ENCODE measurements at places on chromosomes 1 and 21. TPM values are rescaled to one million over a fixed set of nuclear protein-coding genes. Genes with fewer than 3 reads are reported as not detected.

- no peak for DNase-seq
Measured at GRCh38 chr1:47766832-47767740, 230.1 kb downstream of the TRABD2B start.

DNA sequence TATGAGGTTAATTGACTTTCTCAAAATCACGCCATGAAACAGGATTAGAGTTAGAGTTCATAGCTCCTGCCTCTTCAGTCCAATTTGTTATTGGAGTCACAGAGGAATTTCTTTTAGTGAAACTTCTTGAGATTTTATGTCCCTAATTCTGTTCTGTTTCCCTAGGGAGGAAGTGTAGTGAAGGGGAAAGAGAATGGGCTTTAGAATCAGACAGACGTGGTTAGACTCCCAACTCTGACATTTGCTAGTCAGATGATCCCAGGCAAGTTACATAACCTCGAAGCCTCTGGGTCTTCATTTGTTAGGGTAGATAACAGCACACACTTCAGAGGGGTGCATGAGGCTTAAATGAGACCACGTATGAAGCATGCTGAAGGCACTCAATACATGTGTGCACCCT, 83.9 kb downstream of the ASTN1 start:
- DNase-seq: no peak

DNA sequence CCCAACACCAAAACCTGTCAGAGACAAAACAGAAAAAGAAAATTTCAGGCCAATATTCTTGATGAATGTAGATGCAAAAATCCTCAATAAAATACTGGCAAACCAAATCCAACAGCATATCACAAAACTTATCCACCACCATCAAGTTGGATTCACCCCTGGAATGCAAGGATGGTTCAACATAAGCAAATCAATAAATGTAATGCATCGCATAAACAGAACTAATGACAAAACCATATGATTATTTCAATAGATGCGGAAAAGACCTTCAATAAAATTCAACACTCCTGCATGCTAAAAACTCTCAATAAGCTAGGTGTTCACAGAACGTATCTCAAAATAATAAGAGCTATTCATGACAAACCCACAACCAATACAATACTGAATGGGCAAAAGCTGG, 3.8 kb upstream of the OR2L5 start:
- DNase-seq: no peak

- DNase-seq: peak; percentile 81
Measured at GRCh38 chr1:175129182-175129581, 61.5 kb downstream of the TNN start.

DNA sequence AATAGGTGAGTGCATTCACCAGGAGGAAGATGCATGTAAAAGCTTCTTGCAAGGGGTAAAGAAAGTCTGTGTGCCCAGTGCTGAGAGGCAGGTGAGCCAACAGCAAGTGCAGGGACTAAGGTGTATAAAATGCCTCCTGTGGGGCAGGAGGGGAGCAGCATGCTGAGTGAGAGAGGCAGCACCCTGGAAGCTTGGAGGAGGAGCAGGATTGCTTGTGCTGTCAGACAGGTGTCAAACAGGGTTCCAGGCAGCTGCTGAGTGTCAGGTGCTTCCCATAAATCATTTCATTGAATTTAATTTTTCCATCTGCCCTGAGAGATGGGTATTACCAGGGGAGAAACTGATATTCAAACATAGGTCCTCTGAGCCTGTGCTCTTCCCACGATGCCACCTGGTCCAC, 13.9 kb downstream of the BSND start:
- no peak for DNase-seq

GRCh38 chr1:60916906-60917305, 165.5 kb upstream of the NFIA start:
- DNase-seq: no peak

GRCh38 chr1:16405441-16405840, 31.8 kb downstream of the SPATA21 start:
- DNase-seq: no peak

DNA sequence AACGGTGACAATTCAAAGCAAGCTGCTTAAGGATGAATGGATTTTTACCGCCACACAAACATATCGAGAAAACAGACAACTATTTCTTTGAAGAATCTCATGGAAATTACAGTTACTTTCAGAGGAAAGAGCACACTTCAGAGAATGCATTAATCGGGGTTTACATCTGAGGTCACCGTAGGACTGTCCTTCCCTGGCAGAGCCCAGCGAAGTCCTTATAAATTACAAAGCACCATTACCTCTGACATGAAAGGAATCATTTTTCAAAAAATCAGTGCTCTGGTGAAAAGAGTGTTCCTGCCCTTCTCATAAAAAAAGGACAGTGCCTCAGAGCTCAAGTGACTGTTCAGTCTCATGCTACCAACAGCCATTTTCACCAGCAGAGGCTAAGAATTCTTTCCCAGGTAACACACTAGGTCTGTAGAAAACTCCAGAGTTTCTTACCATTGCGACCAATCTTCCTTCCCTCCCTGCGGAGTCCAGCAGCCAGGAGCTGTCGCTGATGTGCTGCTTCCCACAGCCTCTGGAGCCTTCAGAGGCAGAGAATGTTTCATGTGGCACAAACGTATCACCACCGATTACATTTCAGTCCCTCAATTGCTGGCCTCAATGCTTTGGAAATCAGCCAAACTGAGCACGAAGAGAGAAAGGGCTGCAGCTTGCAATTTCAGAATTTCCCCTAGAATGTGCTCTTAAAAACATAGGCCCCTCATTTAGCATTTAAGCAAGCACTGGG, 75.4 kb downstream of the PLD5 start:
- peak; percentile 60 for DNase-seq

GRCh38 chr21:35476621-35477395, 427.7 kb upstream of the RUNX1 start:
- DNase-seq: no peak

DNA sequence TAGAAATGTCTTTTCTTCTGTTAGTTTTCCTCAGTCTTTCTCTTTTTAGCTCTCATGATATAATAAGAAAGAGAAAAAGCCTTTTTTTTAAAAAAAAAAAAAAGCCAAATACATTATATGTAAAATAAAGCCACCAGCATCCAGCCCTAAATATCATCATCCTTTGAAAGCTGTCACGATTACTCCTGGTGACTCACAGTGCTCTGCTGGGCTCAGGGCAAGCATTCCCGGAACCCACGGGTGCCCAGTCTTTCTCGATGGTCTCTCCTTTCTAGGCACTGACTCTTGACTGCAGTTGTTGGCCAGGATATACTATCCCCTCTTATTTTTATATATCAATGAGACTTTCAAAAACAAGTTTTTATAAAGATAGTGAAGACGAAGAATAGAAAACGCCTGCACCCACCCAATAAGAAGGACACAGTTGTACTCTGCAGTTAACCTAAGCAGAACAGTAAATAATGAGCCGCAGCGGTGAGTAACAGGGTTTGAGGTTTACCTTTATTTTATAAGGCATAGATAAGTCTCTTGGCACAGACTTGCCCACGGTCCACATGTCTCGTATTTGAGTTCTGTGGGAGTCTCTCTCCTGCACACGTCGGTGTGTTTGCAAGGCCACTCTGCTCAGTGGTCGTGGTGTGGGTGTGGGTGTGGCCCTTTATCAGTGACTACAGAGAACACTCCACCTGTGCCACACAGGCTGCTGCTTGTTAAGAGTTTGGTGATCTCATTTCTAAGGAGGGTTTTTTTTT, 15.7 kb upstream of the MX2 start:
- DNase-seq: no peak

- DNase-seq: no peak
Measured at GRCh38 chr1:94122201-94122970, 1.4 kb upstream of the ABCA4 start.

- no peak for DNase-seq
Measured at GRCh38 chr1:98371764-98372163, 289.8 kb upstream of the SNX7 start.

- DNase-seq: no peak
Measured at GRCh38 chr1:210378736-210379135, 50.0 kb downstream of the HHAT start.

DNA sequence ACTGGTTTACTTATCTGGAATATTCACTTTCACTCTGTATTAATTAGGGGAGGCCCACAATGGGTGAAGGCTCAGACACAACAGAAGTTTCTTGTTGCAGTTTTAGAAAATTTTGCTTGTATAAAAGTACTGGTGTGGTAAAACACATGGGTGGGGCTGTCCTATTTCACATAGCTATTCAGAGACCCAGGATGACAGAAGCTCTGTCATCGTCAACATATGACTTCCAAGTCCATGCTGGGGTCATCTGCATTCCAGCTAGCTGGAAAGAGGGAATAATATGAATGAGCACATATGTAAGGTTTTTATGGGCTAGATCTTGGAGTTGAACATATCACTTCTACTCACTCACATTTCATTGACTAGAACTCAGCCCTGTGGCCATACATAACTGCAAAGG, 166.4 kb upstream of the KCTD3 start:
- no peak for DNase-seq

GRCh38 chr1:209723756-209724693, 19.4 kb downstream of the HSD11B1 start:
- DNase-seq: no peak

GRCh38 chr1:180534214-180534613, 24.6 kb upstream of the OVAAL start:
- no peak for DNase-seq

- no peak for DNase-seq
Measured at GRCh38 chr1:9309991-9310390, 17.3 kb downstream of the SPSB1 start.

GRCh38 chr1:244186372-244186771, 135.3 kb downstream of the ZBTB18 start:
- DNase-seq: no peak

- DNase-seq: no peak
Measured at GRCh38 chr1:226625832-226626576, 77.4 kb downstream of the STUM start.

DNA sequence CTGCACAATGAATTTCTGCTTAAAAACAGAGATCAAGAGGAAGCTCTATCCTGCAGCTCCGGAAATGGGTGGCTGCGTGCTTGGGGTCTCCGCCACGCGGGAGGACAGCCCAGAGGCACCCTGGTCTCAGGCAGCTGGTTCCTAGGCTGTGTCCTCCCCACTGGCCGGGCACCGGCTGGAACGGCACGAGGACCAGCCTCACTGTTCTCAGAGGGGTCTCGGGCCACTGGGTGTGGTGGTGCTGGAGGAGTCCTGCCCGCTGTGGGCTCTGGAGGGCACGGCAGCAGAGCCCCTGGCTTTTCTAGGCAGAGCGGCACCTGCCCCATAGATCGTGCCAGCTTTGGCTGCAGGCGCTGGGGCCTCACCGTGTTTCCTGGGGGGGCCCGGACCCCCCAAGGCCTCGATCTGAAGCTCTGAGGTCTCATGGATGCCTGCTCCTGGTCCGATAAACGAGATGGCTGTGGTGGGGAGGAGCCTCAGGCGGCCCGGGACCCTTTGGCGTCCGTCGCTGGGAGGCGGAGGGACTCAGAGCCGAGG, 8.2 kb upstream of the RNF223 start:
- no peak for DNase-seq

GRCh38 chr1:15368888-15369287, 40.8 kb upstream of the EFHD2 start:
- DNase-seq: no peak

DNA sequence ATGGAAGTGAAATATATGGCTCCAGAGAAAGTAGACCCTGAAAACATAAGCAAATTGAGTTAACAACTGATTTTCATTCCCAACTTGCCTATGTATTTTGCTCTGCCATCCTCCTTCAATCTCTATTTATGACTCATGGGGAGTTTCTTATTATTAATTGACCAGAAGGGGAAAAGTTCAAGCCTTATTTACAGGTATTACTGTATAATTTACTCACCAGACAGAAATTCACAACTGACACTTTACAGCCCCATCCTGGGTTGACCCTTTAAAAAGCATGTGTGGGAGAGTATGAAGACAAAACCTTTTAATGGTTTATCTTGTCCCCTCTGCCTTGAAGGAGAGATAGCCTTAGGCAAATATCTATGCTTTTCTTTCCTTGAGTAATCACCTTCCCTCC, 39.8 kb upstream of the C1orf53 start:
- no peak for DNase-seq

GRCh38 chr1:60068393-60069045, 5.1 kb downstream of the C1orf87 start:
- DNase-seq: peak; percentile 66

GRCh38 chr1:41536361-41536802, 51.9 kb upstream of the EDN2 start:
- peak; percentile 28 for DNase-seq

GRCh38 chr1:94674876-94675275, 133.3 kb upstream of the F3 start:
- DNase-seq: no peak

DNA sequence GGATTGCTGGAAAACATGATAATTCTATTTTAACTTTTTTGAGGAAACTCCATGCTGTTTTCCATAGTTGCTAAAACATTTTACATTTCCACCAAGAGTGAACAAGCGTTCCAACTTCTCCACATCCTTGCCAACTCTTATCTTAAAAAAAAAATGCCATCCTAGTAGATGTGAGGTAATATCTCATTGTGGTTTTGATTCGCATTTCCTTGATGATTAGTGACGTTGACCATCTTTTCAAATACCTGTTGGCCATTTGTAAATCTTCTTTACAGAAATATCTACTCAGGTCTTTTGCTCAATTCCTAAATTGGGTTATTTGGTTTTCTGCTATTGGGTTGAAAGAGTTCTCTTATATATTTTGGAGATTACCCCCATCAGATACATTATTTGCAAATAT, 77.4 kb upstream of the CLDN14 start:
- no peak for DNase-seq

GRCh38 chr1:11929849-11930248, 3.6 kb upstream of the KIAA2013 start:
- DNase-seq: peak; percentile 93

DNA sequence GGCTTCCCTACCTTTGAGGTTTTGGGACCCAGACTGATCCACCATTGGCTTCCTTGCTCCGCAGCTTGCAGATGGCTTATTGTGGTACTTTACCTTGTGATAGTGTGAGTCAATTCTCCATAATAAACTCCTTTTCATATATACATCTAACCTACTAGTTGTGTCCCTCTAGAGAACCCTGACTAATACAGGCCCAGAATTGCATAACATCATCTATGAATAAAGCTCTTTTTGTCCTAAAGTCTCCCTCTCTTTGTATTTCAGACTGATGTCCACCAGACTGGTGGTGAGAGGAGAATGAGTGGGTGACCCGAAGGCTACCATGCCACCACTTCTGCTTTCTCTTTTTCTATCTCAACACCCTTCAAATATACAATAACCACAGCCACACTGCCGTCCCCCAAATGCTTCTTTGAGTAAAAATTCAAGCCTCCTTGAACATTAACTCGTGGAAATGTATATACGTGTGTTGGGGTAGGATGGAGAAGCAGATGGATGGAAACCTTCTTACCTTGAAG, 265.7 kb downstream of the PTBP2 start:
- DNase-seq: no peak

GRCh38 chr1:94819945-94820746, at the start of gene SLC44A3:
TSS of gene SLC44A3 (plus strand) at chr1:94820357. CDS start at chr1:94820452, 95 bp downstream.
- DNase-seq: peak; percentile 69

The CAPN9 gene
- total RNA-seq: 13.2 TPM

The SLC2A5 gene
- total RNA-seq: 2.8 TPM

The LCE6A gene
- not detected for total RNA-seq

The KRTAP22-2 gene
- not detected for total RNA-seq

The IBA57 gene
- total RNA-seq: 21.4 TPM

The SPRR5 gene
- total RNA-seq: not detected

The NBPF11 gene
- 16.1 TPM for total RNA-seq

Measured in lung (tissue), 17 donors.